Activated T-helper 1 cell treated with anti-CD3 and anti-CD28 coated beads, Interleukin-12 subunit alpha, Interleukin-12 subunit beta, Interleukin-2, Interleukin-4 antibody, amounts not matched to agents 30 ng/mL and 10 ng/mL and 1 ng/mL, durations not matched to agents 14 hours and 24 hours and 36 hours (primary cell): ENCODE measurements at places on chromosomes 13 and 19. TPM values are rescaled to one million over a fixed set of nuclear protein-coding genes. Genes with fewer than 3 reads are reported as not detected.

- DNase-seq: no peak
These were observed 26.4 kb downstream of the CLEC4M start for GRCh38 chr19:7789447-7789846.

DNA sequence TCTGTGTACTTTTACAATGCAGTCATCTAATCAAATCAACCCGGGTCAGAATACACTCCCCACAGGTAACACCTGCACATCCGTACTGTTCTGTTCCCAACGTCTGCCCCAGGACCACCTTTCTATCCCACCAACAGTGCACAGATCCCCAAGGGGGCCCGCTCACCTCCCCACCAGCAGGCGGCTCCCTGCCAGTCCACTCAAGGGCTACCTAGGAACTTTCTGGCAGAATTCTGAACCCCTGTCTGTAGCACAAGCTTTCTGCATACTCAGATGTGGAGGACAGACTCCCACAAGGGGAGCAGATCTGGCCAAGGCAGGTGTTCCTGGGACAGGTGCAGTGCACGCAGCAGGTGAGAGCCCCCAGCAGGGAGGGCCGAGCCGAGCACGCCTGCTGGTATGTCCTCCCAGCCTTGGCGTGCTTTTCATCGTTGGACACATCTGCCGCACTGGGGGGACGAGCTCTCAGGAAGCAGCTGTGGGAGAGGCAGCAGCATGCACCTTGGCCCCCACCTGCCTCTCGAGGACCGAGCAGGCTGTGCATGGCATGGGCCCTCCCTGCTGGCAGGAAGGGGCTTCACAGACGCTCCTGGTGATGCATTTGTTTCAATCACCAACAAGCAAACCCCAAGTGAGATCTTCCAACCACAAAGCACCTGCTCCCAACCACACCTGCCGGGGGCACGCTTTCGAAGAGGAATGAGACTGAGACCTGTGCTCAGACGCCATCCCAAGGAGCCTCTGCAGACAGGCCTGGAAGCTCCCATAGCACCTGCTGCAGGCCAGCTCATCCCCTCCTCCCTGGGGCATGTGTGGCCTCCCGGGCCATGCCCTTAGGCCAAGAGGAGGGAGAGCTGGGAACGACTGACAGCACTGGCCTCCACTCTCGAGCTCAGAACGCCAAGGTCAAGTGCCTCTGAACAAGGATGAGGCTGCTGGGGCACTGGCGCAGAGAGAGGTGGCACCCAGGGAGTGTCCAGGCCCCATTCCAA lies 35.9 kb downstream of the RAB20 start:
- DNase-seq: no peak

DNA sequence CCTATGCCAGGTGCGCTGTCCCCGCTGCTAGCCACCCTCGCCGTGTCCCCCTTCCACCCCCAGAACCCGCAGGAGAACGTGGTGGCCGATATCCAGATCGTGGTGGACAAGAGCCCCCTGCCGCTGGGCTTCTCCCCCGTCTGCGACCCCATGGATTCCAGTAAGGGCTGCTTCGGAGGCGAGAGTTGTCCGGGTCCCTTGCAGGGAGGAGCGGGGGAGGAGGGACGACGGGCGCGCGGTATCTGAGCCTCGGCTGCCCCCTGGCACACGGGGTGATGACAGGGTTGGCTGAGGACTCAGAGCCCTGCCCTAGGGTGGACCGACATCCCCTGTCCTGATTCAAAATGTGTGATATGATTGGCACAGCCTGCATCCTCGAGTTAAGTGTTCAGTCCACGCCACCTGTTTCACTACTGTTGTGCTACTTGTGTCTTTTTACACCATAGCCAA lies 653 bp downstream of the MVB12A start:
- no peak for DNase-seq

- DNase-seq: no peak
These were observed 1.2 kb downstream of the BRCA2 start for GRCh38 chr13:32316501-32316900.

The MBOAT7 gene
- 255 and 263 TPM in 2 replicates for total RNA-seq
